Kidney capillary endothelial cell (primary cell): ENCODE measurements at places on chromosomes 2 and 18.

GRCh38 chr2:120323807-120324399, 22.0 kb upstream of the INHBB start:
- no peak for DNase-seq

DNA sequence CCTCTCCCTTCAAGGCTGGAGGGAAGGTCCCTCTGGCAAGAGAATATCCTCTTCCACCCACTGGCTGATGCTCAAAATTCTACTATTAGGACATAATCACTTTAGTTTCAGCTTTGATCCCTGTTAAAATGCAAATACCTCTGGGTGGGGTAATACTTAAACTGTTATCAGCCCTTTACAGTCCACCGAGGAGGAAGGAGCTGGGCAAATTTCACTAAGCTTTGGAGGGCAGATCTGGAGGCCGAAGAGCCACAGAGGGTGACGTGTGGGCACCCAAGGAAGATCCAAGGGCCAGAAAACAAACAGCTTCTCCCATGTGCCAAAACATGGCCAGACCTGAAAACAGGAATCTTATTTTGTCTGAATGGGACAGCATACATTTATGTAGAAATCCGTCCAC, 74.6 kb upstream of the BCL11A start:
- no peak for DNase-seq

DNA sequence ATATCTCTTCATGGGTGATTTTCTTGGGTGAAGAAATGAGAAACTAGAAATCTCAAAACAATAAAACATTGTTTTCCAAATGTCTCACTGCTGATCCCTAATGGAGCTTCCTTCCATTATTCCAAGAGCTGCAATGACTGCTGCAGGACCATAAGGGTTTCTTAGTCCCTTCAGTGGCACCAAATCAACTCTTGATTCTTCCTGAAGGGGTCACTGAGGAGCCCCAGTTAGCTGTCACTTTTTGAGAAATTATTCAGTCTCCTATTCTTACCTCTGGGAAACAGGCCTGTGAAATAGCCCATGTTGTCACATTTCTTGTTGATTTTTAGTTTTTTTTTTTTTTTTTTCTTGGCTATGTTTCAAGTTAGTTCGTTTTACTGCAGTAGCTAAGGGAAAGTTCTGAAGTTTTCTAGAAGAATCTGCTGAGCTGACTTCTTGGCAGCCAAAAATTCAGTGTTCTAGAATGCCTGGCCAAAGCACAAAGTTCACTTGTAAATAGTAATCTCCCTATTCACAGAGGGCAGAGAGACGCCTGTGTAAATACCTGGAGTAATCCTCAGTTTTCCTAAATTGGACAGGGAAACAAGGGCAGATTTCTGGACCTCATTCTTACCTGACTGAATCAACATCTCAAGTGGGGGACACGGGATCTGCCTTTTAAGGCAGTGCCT, 480.0 kb downstream of the RIT2 start:
- DNase-seq = no peak

GRCh38 chr2:23526114-23526513, 141.1 kb downstream of the KLHL29 start:
- no peak for DNase-seq

GRCh38 chr2:179842498-179843153, 18.8 kb downstream of the ZNF385B start:
- DNase-seq = peak; percentile 25

DNA sequence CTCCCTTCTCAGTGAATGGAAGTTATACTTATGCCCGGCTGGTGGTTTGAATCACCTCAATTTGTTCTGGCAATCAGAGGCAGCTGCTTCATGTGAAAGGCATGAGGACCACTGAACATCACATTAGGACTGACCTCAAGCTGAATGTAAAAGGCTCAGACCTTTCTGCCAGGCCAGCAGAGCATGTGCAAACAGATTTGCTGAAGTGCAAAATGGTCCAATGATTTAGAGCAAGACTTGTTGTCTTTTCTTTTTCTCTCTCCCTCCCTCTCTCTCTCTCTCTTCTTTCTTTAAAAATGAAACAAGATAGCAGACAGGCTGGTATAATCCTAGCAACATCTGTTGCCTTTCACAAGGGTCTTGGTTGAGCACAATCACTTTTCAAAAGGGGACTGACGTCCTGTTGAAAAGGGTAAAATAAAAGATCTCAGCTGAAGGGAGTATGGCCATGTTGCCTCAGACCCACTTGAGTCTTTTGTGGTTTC, 13.3 kb upstream of the CDH7 start:
- no peak for DNase-seq

DNA sequence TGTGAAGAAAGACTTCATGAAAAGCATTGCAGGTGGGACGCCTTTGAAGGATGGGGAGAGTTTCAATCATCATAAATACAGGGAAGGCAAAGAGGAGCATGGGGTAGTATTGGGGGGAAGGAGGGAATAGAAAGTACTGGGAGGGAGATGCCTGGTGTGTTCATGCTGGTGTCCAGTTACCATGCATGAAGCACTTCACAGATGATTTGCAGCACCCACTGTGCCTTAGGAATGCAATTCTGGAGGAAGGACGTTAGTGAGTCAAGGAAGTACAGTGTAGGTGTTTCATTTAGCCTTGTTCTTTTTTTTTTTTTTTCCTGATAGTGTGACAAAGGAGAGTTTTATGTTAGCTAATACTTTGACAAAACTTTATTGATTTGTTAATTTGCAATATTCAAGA, 36.8 kb downstream of the ADAM23 start:
- no peak for DNase-seq

DNA sequence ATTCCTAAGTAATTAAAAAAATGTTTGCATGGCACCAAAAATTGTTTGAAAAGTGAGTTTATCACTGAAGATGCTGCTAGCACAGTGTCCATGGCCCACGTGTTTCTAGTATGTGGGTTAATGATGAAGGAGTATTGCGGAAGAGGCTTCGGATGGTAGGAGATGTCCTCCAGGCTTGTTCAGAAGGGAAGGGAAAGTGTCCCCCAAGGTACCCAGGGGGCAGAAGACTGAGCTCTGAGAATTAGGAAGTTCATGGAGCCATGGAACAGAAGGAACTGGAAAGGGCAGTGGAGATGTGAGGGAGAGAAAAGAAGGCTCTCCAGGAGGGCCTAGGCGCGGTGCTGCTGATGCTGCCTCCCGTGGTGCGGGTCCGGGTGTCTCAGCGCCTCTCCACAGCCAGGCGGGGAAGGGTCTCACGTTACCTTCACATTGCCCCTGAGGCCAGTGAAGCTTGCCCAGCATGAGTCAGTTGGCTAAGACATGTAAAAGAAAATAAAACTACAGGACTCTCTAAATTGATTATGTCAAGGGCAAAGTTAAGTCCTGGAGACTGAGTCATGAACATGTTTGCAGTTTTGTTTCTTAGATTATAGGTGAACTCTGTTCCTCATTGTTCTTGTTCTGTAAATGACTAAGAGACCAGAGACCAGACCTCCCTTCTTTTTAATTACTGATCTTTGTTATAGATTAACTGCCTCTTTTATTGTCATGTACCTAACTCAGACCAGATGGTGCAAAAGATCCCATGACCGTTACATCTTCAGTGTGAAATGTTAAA, 89.0 kb downstream of the MTCL1 start:
- no peak for DNase-seq

GRCh38 chr2:20327370-20327769, 23.3 kb downstream of the PUM2 start:
- no peak for DNase-seq

DNA sequence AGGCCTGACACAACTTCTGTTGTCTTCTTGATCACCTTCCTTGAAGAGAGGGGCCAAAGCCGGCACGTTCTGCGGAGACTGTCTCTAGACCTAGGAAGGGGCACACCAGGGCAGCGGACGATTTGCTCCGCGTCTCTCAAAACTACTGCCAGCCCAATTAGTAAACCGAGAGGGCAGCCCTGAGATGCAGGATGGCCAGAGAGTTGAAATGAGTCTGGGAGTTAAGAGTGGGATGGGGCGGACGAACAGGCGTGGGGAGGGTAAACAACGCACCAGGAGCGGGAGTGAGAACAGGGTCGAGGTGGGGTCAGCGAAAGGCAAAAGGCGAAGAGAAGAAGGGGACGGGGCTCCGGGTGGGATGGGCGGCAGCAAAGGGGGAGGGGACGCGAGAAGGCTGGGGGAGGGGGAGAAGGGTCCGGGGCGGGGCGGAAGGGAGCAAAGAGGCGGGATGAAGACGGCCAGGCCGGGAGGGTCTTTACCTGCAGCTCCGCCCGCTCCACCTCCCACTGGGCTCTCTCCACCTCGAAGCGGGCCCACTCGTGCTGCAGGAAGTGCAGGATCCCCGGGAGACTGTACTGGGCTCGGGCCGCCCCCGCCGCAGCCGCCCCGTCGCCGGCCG, 476 bp downstream of the STRN start:
- DNase-seq = peak; percentile 5

GRCh38 chr2:9800975-9801726, 42.1 kb upstream of the TAF1B start:
- no peak for DNase-seq

DNA sequence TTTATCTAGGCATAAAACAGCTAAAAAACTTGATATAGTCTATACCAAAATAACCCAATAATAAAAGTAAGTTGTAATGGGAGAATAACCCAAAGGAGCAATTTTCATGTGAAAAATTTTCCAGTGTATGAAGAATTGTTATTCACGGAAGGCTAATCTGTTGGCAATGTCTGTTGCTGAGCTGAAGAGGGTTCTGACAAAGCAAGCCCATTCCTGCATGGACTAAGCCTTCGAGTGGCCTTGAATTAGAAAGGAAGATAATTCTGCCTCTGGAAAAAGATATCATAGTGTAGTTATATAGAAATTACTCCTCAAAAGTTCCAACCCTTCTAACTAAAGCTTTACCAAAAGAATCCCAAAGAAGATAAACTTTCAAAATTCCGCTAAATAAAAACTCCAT, 101.5 kb downstream of the MAP2 start:
- DNase-seq = no peak

- no peak for DNase-seq
Observed at GRCh38 chr18:23578067-23578701, 8.1 kb downstream of the NPC1 start.

GRCh38 chr2:188808947-188809355, 165.2 kb upstream of the COL3A1 start:
- DNase-seq = no peak

- DNase-seq = no peak
Observed at GRCh38 chr2:241764275-241765241, 12.1 kb upstream of the GAL3ST2 start.

- DNase-seq = no peak
Observed at GRCh38 chr2:149534674-149535073, 52.9 kb downstream of the MMADHC start.

DNA sequence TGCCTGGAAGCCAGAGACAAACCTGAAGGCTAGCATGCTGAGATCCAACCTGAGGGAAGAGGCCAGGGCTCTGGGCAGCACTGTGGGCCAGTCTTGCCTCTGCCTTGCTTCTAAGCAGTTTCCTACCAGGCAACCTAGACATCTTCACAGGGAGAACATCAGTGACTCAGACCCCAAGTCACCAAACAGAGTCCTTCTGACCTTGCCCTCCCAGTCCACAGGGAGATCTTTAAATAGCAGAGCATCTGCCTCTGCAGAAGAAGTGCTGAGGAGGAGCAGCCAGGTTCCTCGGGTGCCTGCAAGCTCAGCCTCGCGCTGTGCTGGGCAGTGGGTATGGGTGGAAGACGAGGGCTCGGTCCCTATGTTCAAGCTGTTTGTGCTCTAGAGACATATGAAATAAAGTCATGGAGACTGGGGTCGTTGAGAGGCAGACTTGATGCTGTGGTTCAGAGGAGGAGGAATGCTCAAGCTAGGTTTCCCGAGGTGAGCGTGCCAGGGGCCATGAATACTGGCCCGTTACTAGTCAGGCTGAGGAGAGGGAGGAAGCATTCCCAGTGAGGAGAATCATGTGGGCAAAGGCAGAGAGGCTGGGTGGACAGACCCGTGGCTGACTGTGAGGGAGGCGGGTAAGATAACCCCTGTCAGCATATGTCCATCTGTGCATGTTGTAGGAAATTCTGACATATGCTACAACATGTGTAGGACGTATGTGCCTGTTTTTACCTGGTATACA, 66.5 kb downstream of the BOLA3 start:
- no peak for DNase-seq

GRCh38 chr18:63319383-63320122, at the start of gene BCL2:
TSS of gene BCL2 (minus strand) at chr18:63319769.
- peak; percentile 30 for DNase-seq

GRCh38 chr18:13309748-13310670, 91.4 kb downstream of the LDLRAD4 start:
- no peak for DNase-seq

DNA sequence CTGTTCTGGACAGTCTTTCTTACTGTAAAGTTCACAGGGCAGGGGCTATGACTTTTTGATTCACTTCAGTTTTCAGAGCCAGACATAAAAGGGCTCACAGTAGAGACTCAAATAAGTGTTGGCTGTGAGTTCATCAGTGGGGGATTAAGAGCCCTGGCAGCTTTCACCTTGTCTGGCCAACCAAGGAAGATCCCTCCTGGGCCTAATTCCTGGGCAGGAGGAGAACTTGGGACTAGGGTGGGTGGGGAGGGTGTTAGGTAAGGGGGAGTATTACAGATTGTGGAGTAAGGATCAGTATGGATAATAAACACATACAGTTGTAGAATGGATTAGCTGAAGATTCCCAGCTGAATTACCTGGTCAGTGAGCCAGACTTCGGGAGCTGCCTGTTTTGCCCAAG, 904 bp upstream of the SFXN5 start:
- no peak for DNase-seq

DNA sequence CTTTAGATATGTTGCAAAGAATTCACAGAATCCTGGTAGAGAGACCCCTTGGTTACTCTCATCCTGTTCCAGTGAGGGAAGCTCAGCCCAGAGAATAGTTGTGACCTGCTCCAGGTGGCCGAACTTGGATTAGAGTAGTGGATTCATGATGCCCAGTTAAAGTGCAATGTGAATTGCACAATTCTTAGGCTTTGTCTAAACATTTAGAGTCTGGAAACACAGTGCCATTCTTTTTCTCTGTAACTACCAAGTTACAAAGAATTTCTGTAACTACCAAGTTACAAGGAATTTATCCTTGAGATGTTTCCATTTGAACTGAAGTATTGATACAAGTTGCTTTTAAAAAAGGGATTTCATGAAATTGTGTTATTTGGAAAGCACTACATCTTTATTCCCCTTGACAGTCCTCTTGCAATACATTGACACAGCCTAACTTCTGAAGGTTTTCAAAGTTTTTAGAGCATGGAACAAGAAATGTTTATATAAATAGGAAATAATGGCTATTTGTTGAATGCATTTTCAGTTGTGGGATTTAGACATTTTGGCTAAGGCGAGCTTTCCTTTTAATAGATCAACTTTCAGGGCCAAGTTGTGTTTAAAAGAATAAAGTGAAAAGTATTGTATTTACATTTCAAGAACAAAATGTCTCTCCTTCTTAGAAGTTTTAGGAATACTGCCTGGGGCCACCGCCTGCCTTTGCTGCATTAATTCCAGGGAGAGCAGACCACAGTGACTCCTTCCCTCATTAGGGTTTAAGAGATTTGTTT, 315.0 kb downstream of the LPIN1 start:
- DNase-seq = no peak

DNA sequence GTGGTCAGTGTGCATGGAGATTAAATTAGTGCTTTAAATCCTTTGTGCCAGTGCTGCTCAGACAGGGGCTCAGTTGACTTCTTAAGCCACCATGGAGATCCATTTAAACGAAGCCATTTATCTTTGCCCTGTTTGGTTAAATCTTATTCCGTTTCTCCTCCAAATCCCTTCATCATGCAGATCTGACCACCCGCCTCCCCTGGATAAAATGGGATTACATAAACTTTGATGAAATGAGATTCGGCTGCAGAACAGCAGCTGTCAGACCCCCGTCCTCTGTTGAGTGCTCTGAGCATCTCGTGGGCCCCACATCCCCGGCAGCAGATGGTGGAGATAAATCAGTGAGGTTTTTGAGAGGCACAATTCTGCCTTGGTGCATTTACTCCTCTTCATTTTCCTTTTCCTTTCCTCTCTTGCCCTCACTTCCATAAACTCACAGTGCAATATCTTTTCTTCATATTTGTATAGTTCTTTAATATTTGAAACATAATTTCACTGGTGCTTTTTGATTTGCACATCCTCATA, 84.4 kb upstream of the TWIST2 start:
- no peak for DNase-seq
